Hindlimb muscle (tissue), 1 donor: ENCODE measurements at places on chromosomes 7 and 10.

DNA sequence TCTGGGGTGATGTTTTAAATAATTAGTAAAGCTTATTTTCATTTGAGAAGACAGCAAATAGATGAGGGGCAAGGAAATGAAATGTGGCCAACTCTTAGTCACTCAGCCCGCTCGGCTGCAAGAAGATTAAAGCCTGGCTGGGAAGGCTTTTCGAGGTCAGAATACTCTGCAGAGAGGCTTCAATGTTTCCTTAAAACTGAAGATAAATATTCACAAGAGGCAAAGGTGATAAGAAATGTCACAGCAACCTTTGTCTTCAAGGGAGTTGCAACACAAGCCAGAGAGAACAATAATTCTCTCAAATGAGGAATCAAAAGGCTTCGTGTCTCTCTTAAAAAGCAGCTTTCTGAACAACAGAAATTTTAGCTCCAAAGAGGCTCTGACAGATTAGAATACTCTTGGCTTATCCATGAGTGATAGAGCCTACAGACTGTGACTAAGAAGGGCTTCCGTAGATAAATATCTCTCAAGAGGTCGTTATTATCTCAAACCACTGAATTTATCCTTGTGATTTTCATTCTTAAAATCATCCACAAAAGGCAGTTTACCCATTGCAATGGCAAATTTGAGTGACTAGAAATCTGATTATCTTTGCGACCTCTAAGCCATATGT, 92.5 kb downstream of the KLF6 start:
- no peak for DNase-seq

DNA sequence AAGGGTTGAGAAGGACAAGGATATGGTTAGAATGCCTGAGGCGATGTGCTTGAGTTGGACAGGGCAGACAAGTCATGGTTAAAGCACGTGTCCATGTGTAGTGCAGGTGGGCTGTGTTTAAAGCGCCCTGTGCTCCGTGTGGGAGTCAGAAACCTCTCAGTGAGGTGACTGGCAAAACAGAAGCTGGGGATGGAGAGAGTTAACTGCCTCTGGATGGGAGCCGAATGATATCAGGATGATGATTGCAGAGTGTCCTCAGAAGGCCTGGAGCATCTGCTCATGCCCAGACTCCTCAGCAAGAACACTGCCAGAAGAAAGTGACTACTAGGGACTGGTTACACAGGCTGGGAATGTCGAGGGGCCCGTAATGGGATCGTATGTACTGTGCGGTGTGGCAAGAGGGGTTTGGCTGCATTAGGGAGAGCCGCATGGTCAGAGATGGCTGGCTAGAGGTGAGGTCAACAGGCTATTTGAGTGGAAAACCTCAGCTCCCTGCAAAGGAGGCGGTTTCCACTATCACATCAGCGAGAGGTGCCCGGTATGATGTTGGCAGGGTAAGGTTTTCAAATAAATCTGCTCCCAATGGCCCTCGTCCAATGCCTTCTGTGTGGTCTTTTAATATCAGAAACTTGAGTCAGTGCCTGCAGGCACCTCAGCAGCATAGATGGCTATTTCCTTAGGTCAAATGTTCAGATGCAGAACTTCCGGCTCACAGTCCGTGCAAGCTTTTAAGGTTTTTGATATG, 26.1 kb upstream of the MRC1 start:
- DNase-seq: no peak

- DNase-seq: no peak
Measured at GRCh38 chr10:97647556-97647955, 7.1 kb downstream of the PI4K2A start.

GRCh38 chr10:117363028-117363427, 12.2 kb downstream of the PDZD8 start:
- DNase-seq: no peak

DNA sequence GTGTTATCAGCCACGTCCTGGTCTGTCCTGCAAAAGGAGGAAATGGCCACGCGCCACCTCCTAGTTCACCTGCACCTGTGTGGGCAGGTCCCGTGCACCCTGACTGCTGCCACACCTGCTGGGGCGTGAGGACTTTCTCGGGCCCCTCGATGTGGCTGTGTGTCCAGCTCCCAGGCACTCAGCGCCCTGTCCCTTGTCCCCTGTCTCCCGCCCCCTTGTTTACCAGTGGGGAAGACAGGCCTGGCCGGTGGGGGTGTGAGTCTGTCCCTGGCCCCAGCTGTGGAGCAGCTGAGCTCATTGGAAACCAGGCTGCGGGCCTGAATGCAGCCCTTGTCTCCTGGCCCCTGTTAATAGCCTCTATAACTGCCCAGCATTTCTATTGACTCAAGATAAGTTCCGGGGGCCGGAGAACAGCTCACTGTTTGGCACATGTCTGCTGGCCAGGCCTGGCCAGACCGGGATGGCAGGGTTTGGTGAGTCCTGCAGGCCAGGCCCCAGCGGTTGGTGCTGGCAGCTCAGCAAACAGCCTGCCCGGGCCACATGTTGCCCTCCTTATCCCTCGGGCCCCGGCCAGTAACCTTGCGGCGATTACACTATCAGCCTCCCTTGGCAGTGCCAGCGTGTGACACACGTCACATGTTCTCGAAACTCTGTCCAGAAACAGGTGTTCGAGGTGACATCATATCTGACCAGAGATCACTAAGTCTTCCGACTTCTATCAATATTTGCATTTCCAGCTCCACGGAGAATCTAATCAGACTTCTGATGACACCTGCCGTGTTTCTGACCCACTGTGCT, 52.1 kb downstream of the FOXL3 start:
- no peak for DNase-seq

- no peak for DNase-seq
Measured at GRCh38 chr7:84800846-84801245, 386.0 kb downstream of the SEMA3D start.

- no peak for DNase-seq
Measured at GRCh38 chr10:3532644-3533043, 252.4 kb downstream of the KLF6 start.
